ENCODE measurements at places on chromosomes 11 and 22.

DNA sequence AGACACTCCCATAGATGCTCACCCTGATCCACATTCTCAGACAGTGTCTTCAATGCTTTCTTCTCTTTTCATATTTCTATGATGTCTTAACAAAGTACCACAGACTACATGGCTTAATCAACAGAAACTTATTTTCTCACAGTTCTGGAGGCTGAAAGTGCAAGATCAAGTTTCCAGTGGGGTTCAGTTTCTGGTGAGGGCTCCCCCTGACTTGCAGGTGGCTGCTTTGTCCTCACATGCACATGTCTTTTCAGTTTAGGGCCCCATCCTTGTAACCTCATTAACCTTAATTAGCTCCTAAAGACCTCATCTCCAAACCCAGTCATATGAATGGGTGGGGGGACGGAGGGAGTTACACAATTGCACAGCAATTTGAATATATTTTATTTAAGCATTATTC, 335.8 kb downstream of the AASDHPPT start:
- DNase-seq, result no peak

DNA sequence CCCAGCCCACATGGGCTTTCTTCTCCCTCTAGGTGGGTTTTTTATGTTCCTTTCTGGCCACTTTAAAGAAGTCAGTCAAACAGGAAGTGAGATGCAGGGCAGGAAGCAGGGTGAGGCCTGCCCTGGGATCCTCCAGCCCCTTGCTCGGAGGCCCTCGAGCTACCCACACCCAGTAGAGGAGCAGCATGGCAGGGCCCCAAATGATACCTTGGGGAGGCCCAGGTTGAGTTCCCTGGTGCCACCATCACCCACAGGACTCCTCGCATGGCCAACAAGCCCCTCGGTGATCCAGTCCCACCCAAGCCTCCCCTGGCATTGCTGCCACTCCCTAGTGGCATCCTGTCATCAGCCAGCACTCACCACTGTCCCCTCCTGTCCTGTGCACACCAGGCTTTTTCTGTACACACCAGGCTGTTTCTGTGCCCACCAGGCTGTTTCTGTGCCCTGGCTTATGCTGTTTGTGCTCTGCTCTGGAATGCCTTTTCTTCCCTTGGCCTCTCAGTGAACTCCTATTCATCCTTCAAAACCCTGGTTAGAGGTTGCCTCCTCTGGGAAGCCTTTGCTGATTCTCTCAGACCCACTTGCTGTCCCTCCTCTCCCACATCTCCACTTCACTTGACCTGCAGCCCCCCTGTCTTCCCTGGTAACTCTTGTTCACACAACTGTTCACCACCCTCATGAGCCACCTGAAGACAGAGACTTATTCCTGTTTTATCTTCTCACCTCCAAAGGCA, 3.1 kb upstream of the PTGDR2 start:
- DNase-seq, result no peak

GRCh38 chr22:27961680-27962079, 42.6 kb upstream of the PITPNB start:
- DNase-seq, result no peak

DNA sequence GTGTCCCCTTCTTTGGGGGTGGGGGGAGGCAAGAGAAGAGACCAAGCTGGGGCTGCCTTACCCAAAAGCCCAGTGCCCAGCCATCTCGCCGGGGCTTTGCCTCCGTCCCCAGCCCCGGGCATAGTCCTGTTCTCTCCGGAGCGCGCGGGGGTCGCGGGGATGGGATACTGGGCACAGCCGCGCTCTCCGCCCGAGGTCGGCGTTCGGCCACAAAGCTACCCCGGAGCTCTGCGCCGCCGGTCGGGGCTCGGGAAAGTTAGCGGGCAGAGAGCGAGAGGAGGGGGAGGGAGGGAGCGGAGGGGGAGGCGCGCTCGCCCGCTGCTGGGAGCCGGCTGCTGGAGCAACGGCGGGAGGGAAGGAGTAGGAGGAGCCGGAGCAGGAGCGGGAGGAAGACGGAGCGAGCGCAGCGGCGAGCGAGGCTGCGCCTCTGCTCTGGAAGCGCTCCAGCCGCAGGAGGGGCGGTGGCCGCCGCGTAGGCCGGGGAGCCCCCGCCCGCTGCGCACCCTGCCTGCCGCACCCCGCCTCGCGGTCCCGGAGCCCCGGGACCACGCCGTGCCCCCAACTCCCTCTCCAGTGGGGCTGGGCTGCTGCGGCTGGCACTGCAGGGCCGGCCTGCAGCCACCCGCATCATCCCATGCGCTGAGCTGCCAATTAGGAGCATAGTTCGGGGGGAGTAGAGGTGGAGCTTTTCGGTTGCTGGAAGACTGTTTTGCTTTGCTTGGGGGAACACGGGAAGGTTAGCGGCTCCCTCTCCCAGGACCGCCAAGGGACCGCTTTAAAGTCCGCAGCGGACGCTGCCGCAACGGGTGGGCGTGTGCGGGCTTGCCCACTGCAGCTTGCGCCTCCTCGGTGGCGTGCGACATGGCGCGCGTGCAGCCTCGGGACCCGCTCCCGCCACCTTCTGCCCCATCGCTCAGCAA, at the start of gene SCN4B:
SCN4B (minus strand) TSS at position 272 of the 920 bp plus-strand sequence; CDS start at position 122, 150 bp downstream.
- DNase-seq, result no peak

DNA sequence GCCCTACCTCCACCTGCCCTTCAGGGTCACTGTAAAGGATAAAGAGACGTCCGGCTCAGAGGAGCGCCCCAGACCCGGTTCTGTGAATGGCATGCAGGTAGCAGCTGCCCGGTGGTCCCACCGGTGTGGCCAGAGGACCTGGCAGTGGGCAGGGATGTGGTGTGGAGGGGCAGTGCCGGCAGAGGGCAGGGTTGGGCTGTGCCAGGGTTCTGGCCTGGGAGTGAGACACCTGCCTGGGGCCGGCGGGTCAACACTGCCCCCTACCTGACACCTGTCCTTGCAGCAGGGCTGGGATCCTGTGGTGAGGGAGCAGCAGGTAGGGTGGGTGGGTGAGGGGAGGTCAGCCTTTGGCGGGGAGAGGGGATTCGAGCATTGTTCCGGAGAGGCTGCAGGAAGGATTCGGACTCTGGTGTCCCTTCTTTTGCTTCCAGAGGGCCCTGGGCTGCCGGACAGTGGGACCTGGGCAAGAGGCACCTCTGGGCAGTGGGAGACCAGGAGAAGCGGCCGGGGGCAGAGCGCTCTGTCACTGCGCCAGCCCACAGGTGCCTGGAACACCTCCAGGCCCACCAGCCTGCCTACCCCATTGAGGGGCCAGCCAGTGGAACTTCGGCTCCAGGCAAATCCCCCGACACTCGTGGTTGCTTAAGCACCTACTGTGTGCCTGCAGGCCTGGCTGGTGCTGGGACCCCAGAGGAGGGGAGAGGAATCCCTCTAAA, 1.6 kb upstream of the PHLDA2 start:
- DNase-seq, result no peak

GRCh38 chr11:131465039-131465438, 94.6 kb downstream of the NTM start:
- no peak for DNase-seq

DNA sequence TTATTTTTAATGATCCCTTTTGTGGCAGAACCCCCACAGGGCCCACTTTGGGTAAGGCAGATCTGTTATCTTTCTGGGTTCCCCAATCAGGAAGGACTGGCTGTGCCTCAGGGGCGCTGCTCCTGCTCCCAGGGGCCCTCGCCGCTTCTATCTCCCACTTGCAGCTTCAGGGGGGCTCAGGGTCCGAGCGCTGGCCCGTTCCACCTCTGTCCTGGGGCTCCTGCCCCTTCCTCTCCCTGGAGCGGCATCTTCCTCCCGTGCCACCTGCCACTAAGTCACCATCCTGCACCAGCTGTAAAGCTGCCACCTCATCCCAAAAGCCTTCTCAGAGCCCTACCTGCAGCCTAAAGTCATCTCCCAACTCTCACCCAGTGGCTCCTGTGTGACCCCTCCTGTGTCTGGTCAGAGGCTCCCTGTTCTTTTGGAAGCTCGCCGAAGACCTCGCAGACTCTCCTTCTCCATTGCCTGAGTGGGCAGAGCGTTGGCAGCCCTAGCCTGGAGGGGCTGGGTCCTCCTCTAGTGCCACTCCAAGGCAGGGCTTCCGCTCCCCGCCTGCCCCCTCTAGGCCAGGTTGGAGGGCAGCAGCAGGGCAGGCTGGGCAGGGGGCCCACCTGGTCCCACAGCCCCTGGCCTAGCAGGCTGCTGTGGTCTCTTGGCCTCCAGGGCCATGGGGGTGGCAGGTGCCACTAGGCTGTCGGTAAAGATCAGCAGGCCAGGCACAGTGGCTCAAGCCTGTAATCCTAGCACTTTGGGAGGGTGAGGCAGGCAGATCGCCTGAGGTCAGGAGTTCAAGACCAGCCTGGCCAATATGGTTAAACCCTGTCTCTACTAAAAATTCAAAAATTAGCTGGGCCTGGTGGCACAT, 106.7 kb downstream of the MORC2 start:
- no peak for DNase-seq

DNA sequence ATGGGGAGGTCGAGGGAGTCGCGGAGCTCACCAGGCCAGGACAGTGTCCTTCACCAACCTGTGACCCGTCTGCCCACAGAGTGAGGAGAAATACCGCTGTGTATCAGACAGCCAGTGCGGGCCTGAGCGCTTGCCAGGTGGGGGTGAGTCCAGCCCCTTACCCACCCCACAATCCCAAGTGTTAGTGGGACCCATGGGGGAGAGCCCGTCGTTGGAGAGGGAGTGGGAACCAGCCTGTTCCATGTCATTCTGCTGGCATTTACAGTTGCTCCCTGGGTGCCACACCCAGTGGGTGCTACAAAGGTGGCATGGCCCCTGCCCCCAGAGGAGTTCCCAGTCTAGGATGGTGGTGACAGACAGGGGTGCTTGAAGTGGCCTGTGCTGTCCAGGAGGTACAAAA, 9.2 kb downstream of the P2RX3 start:
- DNase-seq, result no peak

GRCh38 chr11:11444027-11444803, 91.2 kb upstream of the CSNK2A3 start:
- no peak for DNase-seq

GRCh38 chr22:50222508-50222907, 21.7 kb downstream of the SELENOO start:
- no peak for DNase-seq

DNA sequence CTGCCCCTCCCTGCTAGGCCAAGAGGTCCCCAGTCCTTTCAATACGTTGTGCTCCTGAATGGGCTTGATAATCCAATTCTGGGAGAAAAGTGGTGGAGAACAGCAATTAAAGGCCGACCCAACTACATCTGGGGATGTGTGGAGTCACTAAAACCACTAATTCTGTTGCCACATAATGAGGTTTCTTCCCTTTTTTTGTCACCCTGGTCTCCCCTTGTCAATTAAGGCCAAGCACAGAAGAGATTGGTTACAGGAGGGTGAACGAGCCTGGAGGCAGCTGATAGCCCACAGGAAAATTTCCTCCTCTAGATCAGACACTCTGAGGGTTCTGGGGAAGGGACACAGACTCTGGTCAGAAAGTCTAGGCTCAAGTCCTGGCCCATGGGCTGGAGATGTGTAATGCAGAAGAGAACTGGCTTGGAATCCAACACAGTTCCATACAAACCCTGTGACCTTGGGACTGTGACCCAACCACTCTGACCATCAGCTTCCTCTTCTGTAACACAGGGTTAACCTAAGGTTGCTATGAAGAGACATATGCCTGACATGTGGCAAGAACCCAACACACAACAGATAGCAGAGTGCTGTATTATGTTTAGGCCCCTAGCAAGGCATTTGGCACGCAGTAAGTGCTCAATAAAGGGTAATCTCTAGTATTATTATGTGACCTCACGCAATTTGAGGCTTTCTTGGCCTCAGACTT, 146.4 kb downstream of the CHST1 start:
- no peak for DNase-seq

DNA sequence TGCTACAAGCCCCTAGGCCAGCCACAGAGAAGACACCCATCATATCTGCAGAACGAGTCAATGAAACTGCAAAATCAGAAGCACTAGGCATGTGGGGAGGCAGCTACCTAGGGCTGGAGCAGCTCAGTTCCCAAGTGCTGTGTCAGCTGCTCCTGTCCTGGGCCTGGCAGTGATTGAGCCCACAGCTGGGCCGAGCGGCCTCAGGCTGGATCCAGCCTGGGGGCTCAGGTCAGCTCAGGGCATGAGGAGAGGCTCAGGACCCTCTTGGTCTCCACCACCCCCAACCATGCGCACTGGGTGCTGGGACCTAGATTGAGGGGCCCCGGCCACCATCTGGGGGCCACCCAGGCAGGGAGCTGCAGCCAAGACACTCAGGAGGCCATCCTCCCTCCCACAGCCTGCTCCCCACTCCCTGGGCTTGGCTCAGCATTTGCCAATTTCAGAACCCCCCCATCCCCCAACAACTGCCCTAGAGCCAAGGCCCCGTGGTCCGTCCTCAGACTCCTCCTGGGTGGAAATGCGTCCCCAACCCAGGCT, 2.4 kb upstream of the TNNT3 start:
- DNase-seq, result no peak

DNA sequence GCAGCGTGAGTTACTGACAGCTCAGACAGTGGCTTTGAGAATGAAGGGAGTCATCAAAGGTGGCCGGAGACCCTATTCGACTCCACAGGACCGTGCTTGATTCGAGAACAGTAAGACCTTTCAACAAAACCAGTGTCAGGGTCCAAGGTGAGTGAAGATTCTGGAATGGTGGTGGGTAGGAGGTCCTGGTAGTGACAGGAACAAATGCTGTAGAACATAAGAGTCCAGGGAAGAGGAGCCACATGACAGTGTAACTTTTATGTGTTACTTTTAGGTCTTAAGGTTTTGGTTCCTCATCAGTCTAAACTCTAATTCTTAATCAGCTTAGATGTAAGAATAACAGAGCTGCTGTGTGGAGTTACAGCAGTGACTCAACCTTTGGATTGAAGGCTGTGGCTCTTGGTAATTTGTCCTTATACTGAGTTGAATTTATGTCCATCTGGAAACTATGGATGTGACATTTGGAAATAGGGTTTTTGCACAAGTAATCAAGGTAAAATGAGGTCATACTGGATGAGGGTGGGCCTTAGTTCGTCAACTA, 1.8 kb downstream of the TBC1D22A start:
- DNase-seq, result no peak

GRCh38 chr22:43526946-43527345, 115.1 kb downstream of the MPPED1 start:
- DNase-seq, result no peak

DNA sequence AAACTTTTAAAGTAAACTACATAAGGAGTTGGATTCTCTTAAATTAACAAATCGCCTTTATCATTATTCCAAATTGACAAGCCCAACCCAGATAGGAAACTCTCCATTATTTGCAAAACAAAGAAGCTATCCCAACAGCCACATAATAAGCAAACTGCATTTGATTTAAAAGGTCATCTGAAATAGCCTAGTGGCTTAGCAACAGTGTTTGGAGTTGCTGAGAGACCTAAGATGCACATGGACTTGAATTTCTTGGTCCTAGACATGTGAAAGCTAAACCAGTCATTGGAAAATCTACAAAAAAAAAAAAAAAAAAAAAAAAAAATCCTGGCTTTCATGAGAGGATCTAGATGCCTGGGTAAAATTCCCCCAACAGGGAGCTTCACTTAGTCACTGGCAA, 69.5 kb downstream of the PRCP start:
- DNase-seq, result no peak

DNA sequence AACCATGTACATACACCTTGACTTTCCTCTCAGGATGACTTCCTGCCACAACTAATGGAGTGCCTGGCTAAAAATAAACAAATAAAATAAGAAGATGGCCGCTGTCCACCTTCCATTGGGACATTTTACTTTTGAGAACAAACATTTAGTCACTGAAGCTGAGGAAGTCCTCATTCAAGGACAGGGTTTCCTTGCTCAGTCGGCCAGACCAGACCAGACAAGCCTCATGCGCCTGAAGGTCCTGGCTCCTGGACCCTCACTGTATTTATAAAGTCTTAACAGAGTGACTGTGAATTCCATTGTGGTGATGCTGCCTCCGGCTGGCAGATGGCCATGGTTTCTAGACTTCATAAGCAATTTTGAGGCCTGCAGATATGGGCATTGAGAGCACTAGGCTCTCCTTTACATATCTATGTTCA, 114.5 kb downstream of the MAML2 start:
- no peak for DNase-seq

Measured in effector CD8-positive, alpha-beta T cell (primary cell).